SJSA1 (cell line): ENCODE measurements at places on chromosomes 12 and 14. TPM values are rescaled to one million over a fixed set of nuclear protein-coding genes. Genes with fewer than 3 reads are reported as not detected.

LRP6 gene
- total RNA-seq = 25.2 and 31.3 TPM in 2 replicates

SERPINA3 gene
- total RNA-seq = 0.13 and 0.95 TPM in 2 replicates

GLT8D2 gene
- 40.1 and 47.6 TPM in 2 replicates for total RNA-seq

PPP1R3E gene
- total RNA-seq = 1.2 and 2.1 TPM in 2 replicates

TPH2 gene
- 0.11 TPM in 1 of 2 replicates, not detected in the other for total RNA-seq

MDGA2 gene
- total RNA-seq = not detected in 2 replicates

TAS2R14 gene
- total RNA-seq = 1.3 and 2.9 TPM in 2 replicates

GLIPR1 gene
- 34.4 and 81.5 TPM in 2 replicates for total RNA-seq

TCL1B gene
- not detected in 2 replicates for total RNA-seq

EIF2S1 gene
- total RNA-seq = 276 and 302 TPM in 2 replicates

TCP11L2 gene
- 0.78 and 1.4 TPM in 2 replicates for total RNA-seq

SLC6A12 gene
- not detected in 2 replicates for total RNA-seq

ST8SIA1 gene
- total RNA-seq = not detected in 2 replicates

ATXN3 gene
- total RNA-seq = 10.4 and 10.8 TPM in 2 replicates

EML5 gene
- 0.03 TPM in 1 of 2 replicates, not detected in the other for total RNA-seq

DNA sequence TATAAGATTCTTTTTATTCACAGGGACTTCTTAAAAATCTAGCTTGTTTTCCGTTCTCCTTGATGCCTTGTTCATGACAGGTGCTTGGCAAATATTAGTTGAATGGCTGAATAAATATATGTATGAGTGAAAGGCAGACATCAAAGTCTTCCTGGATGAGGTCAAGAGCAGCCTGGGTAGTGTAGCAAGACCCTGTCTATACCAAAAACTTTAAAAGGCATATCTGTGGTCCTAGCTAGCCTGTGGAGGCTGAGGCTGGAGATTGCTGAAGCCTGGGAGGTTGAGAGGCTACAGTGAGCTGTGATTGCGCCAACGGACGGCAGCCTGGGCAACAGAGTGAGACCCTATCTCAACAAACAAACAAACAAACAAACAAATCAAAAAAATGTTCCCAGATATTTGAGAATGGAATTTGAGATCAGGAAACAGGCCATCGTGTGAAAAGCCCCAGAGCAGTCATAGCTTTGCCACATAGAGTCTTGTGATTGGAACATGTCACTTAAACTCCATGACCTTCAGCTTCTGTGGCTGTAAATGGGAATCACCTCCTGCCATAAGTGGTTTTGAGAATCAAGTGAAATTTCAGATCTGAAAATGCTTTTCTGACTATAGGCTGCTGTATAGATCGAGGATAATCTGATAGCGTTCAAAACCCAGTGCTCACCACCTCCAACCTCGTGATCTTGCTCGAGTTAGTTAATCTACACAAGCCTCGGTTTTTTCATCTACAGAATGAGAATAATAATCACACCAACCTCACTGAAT is 64.3 kb downstream of the ZFP36L1 start:
- DNase-seq = no peak

GRCh38 chr12:91387461-91388134 is 205.0 kb upstream of the DCN start:
- no peak for DNase-seq

DNA sequence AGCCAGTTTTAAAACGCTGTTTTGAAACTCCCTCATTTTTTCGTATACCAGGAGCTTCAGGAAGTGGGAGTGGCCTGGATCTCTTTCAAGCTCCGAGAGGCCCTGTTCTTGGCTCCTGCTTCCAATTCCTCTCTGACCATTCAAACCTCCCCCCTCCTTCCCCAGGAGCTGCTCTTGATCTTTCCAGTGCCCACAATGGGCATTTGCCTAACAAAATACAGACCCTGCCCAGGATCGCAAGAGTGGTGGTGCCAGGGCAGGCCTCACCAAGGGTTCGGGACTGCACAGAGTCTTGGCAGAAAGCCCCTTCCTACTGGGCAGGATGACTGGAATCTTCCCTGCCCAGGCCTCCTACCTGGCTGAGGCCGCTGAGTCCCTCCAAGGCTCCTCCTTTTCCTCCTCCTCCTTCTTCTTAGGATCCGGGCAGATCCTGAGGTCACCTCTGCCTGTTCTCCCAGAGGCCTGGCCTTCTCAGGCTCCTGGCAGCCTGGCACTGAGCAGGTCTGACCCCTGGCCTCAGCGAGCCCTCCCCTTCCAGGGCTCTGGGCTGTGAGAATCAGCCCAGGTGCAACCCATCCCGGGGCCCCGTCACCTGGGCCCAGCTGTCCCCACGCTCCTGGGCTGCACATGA is 46.9 kb upstream of the NOS1 start:
- DNase-seq = no peak

DNA sequence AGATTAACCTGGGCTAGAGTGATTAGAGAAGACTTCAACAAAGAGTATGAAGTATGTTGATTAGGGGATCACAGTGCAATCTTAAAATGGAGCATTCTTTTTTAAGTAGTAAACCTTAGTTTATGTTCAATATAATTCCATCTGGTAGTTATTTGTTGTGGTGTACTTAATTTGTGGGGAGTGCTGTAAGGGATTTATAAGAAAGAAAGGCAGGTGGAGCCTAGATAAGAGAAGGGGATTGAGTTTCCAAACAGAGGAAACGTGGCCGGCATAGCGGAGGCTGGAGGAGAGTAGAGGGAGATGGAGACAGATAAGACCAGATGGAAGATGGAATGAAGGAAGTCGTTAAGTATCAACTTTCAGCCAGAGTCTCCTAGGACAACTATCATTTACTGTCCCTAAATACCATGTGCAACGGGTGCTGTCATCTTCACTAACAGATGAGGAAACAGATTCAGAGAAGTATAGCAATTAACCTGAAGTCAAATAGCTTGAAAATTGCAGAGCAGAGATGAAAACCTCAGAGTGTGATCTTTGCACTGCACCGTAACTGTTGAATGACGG is 38.1 kb downstream of the GOLGA5 start:
- DNase-seq = no peak

DNA sequence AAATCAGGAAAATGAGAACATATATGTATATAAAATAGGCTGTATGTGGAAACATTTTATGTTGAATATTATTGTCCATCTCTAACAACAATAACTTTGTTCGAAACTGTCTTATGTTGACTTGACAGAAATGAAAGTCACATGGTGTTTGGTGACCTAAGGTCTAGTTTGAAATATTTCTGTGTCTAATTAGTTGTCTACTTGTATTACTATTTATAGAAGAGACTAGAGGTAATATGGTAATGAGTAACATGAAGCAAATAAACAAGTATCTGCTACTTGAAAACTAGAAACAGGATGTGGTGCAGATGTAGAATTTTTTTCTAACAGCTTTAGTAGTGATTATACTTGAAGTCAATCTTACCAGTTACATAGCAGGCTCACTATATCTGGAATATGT is 3.9 kb downstream of the GPHN start:
- no peak for DNase-seq

GRCh38 chr12:109840305-109841074 is 7.3 kb upstream of the TRPV4 start:
- DNase-seq = no peak

DNA sequence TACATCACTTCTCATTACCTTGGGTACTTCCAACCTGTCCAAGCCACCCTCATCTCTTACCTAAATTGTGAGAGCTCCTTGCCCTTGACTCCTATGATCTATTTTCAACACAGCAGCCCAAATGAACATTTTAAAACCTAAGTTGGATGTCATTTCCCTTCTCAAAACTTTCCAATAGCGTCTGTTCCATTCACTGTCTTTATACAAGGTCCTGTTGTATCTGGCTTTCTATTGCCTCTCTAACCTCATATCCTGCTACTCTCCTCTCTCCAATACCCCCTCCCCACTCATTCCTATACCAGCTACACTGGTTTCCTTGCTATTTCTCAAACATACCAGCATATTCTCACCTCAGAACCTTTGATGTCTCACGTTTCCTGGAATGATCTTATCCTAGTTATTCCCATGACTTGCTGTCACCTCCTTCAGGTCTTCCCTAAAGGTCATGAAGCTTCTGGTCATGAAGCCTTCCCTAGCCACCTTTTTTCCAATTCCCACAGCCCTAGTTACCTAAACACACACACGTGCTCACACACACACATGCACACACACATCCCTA is 4.1 kb upstream of the KANSL2 start:
- DNase-seq = no peak

GRCh38 chr12:38201461-38202276 is 114.9 kb upstream of the ALG10B start:
- no peak for DNase-seq

- DNase-seq = no peak
Observed at GRCh38 chr14:96126339-96126782, 78.3 kb upstream of the BDKRB2 start.

GRCh38 chr14:45699471-45699870 is 446.5 kb upstream of the MIS18BP1 start:
- no peak for DNase-seq

GRCh38 chr12:75944097-75944904 is 87.3 kb downstream of the PHLDA1 start:
- no peak for DNase-seq

DNA sequence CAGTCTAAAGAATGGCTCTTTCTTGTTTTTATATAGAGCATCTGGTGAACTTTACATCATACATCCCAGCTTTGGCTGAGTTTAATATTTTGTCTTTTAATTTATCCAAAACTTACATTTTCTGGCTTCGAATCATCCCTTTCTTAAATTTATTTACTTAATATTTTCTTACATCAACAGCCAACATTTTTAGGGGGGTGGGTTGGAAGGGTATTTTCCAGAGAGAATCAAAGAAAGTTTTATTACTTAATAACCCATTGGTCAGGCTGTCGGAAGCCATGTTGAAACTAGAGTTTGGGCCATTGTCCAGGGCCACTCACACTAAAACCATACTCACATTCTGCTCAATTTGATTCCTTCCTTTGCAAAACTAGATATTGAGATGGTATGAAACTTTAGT is 220.2 kb downstream of the AEBP2 start:
- DNase-seq = no peak

DNA sequence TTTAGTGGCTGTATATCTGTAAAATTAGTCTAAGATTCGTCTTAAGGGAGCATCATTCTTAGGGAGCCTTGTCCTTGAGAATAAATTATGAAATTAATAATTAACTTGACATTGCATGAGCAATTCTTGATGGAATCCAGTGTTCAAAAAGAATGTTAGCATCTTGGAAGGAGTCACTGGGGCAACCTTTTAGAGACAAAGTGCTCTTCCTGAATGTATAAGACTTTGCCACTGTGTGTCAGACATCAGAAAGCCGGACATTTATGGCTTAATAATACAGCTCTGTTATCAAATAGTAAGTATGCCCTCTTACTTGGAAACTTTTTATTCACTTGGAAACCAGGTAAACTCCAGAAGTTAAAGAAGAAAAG is 83.3 kb downstream of the CCER1 start:
- no peak for DNase-seq

DNA sequence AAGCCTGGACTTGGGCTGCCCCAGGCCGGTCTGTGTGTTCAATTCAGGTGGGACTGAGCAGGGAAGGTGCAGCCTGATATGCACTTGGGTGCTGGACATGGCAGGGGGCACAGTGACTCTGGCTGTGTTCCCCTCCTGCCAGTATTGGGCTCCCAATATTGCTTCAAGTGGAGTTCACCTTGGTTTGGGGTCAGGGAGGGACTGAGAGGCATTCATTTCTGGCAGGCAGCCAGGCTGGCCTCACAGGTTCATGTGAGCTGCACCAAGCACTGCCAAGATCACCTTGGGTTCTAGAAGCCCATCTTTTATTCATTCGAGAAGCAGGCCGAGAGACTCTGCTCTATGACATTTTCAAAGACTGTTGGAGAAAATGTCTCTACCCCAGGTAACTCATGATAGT is 245.0 kb downstream of the CHST11 start:
- no peak for DNase-seq

- no peak for DNase-seq
Observed at GRCh38 chr12:101824831-101825230, 5.9 kb downstream of the GNPTAB start.

- DNase-seq = no peak
Observed at GRCh38 chr14:80946187-80946586, 4.6 kb upstream of the CEP128 start.

DNA sequence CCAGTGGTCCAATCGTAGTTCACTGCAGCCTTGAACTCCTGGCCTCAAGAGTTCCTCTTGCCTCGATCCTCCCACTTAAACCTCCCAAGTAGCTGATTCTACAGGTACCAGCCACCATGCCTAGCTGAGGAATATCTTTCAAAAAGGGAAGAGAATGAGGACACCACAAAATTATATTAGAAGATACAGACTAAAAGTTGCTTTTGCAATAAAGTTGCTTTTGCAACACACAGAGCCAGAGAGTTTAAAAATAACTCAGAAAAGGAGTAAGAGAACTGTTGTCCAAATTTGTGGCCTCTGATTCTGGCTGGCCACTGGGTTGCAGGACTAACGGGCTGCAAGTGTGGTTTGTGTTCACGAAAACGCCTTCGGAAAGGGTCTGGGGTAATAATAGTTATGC is 19.8 kb downstream of the TMEM253 start:
- no peak for DNase-seq

- no peak for DNase-seq
Observed at GRCh38 chr12:20361416-20361815, 6.9 kb upstream of the PDE3A start.

DNA sequence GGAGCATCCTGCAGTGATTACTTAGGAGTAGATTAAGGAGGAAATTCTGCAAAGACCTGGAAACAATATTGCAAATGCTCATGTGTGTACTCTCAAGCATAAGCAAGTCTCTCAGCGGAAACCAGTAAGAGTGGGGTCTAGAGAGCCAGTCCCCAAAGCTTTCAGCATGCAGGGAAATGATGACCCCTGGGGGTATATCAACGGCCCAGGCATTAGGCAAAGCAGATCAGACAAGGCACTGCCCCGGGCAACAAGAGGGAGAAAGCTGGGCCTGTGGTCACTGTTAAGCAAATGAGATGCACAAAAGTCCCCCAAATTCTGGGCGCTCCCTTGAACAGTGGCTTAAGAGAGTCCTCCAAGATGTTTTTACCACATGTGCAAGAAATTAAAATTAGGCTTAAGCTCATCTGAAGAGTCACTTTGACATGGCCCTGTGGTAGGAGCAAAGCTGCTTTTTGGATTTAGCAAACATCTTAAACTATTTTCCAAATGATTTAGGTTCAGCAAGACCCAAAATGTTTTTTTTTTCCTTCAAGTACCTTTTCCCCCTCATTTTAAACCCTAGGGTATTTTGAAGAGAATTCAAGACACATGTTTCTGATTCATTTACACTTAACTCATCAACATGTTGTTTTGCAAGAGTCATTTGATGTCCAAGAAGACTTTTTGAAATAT is 457.1 kb upstream of the TBX3 start:
- DNase-seq = no peak

GRCh38 chr12:132118876-132119275 is 25.2 kb downstream of the DDX51 start:
- DNase-seq = no peak

- no peak for DNase-seq
Observed at GRCh38 chr14:39320318-39320717, 86.6 kb downstream of the MIA2 start.

DNA sequence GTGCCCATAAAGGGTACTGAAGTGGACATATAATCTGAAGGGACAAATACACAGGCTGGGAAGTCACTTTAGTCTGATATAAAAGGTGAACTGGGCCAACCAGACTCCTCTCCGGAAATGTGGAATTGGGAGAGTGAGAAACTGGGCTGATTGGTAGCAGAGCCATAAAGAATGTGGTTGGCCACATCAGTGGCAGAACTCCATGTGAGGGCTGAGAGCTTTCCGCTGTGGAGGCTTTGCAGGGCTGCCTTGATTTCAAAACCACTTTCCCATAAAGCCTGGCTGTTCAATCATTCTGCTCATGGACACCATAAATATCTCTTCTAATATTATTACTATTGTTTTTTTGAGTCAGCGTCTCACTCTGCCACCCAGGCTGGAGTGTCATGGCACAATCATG is 220.3 kb downstream of the MON2 start:
- DNase-seq = no peak
